ENCODE measurements at places on chromosomes 12 and 14.

- no peak for DNase-seq
Measured at GRCh38 chr14:25461780-25462179, 411.8 kb upstream of the STXBP6 start.

GRCh38 chr14:65927931-65928356 lies 515.4 kb downstream of the FUT8 start:
- DNase-seq = peak; percentile 25

DNA sequence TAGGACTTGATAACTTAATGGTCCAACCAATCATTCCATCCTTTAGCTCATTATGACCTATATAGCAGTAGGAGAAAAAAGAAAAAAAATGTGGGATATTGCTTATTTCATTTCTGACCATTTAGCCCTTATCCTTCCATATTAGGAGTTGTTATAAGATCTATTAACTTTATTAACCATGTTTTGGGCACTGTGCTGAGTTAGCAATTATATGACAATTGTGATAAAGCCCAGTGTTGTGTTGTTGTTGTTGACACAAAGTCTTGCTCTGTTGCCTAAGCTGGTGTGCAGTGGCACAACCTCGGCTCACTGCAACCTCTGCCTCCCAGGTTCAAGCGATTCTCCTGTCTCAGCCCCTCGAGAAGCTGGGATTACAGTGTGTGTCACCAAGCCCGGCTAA lies 569.7 kb upstream of the FOXG1 start:
- no peak for DNase-seq

- DNase-seq = no peak
Measured at GRCh38 chr12:690466-690865, 27.2 kb upstream of the NINJ2 start.

GRCh38 chr14:69928111-69928523 lies 48.9 kb downstream of the SMOC1 start:
- DNase-seq = no peak

DNA sequence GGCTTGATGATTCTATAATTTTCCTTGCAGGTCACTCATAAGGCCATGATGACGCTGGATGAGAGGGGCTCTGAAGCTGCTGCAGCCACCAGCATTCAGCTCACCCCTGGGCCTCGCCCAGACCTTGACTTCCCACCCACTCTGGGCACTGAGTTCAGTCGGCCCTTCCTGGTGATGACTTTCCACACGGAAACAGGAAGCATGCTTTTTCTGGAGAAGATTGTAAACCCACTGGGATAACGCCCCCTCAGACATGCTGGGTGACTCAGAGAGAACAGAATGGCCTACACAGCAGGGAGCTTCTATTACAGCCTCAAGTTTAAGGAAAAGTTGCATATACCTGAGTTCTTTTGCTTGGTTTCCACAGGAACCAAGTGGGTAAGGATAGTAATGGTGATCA lies 34.3 kb downstream of the SERPINA3 start:
- DNase-seq = no peak

GRCh38 chr14:75566752-75567151 lies 11.7 kb upstream of the FLVCR2 start:
- no peak for DNase-seq

DNA sequence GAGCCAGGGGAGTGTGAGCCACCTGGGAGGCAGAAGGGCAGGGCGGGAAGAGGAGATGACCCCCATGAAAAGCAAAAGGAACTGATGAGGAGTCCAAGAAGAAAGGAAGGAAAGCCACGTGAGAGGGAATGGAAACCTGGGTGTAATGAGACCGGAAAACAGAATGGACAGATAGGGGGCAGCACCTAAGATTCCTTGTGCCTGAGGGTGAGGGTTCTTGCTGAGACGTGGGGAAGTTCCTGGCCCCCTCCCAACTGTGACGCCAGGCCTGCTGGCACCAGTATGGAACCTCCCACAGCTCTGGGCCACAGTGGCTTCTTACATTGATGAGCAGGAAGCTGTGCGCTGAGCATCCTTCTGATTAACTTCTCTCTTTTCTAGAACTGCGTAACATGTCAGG lies 30.8 kb downstream of the TTC7B start:
- DNase-seq = no peak

Measured in stimulated activated CD8-positive, alpha-beta memory T cell treated with anti-CD3 and anti-CD28 coated beads, Interleukin-15, amount 100 ng/mL, for 24 hours (primary cell).